ENCODE measurements at places on chromosomes 6 and 20. TPM values are rescaled to one million over a fixed set of nuclear protein-coding genes. Genes with fewer than 3 reads are reported as not detected.

MYO6 gene
- 7.5 TPM for total RNA-seq

GHRH gene
- total RNA-seq: not detected

PCIF1 gene
- 34.3 TPM for total RNA-seq

GNMT gene
- not detected for total RNA-seq

APMAP gene
- 181 TPM for total RNA-seq

LST1 gene
- total RNA-seq: not detected

FABP7 gene
- total RNA-seq: not detected

TEAD3 gene
- 6.7 TPM for total RNA-seq

PRSS16 gene
- total RNA-seq: 2.5 TPM

ZSCAN16 gene
- 4.4 TPM for total RNA-seq

RBCK1 gene
- total RNA-seq: 107 TPM

NEDD9 gene
- total RNA-seq: 36.6 TPM

TAGAP gene
- total RNA-seq: not detected

BEND3 gene
- total RNA-seq: 3.6 TPM

CD93 gene
- total RNA-seq: 0.02 TPM

AIF1 gene
- total RNA-seq: not detected

LPA gene
- 0.07 TPM for total RNA-seq

KHDC1L gene
- total RNA-seq: 0.38 TPM

VEGFA gene
- total RNA-seq: 38.4 TPM

SPATA25 gene
- 0.71 TPM for total RNA-seq

CD24 gene
- 299 TPM for total RNA-seq

RGS19 gene
- 28.1 TPM for total RNA-seq

GATA5 gene
- 0.37 TPM for total RNA-seq

C6orf52 gene
- total RNA-seq: 2.1 TPM

SRMS gene
- total RNA-seq: not detected

CYP39A1 gene
- not detected for total RNA-seq

PDE7B gene
- 0.83 TPM for total RNA-seq

TNF gene
- not detected for total RNA-seq

CST5 gene
- not detected for total RNA-seq

ADTRP gene
- total RNA-seq: not detected

C20orf141 gene
- total RNA-seq: 0.46 TPM

FOXQ1 gene
- 6.2 TPM for total RNA-seq

CTAGE9 gene
- not detected for total RNA-seq

TRIM40 gene
- total RNA-seq: not detected

SAMD5 gene
- 0.48 TPM for total RNA-seq

NNAT gene
- total RNA-seq: not detected

CYP24A1 gene
- 193 TPM for total RNA-seq

SLC17A3 gene
- 0.86 TPM for total RNA-seq

CTSA gene
- 112 TPM for total RNA-seq

PTP4A1 gene
- total RNA-seq: 109 TPM

RAET1E gene
- 3.8 TPM for total RNA-seq

DBNDD2 gene
- total RNA-seq: 32.4 TPM

PMEPA1 gene
- 322 TPM for total RNA-seq

NT5E gene
- 31.0 TPM for total RNA-seq

RALGAPB gene
- 15.8 TPM for total RNA-seq

ARMC12 gene
- 0.38 TPM for total RNA-seq

TPBG gene
- 37.2 TPM for total RNA-seq

MANEA gene
- 3.4 TPM for total RNA-seq

NEU1 gene
- total RNA-seq: 24.9 TPM
